ENCODE measurements at places on chromosomes 12 and 14.

DNA sequence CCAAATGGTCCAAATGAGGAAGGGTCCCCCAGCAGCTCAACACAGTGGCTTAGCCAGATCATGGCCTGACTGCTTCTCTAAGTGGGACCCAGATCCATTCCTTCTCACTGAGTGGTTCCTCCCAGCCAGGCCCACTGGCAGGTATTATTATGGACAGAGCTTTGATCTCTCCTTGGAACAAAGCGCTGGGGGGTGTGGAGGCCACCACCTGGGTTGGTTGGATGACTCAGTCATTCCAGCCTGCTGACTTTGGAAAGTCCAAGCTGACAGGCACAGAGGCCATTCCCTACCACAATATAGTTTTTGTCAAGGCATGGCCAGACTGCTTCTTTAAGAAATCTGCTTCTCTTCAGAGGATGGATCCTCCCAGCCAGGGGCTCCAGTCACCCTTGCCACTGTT, 341.1 kb downstream of the BTG1 start:
- no peak for DNase-seq

DNA sequence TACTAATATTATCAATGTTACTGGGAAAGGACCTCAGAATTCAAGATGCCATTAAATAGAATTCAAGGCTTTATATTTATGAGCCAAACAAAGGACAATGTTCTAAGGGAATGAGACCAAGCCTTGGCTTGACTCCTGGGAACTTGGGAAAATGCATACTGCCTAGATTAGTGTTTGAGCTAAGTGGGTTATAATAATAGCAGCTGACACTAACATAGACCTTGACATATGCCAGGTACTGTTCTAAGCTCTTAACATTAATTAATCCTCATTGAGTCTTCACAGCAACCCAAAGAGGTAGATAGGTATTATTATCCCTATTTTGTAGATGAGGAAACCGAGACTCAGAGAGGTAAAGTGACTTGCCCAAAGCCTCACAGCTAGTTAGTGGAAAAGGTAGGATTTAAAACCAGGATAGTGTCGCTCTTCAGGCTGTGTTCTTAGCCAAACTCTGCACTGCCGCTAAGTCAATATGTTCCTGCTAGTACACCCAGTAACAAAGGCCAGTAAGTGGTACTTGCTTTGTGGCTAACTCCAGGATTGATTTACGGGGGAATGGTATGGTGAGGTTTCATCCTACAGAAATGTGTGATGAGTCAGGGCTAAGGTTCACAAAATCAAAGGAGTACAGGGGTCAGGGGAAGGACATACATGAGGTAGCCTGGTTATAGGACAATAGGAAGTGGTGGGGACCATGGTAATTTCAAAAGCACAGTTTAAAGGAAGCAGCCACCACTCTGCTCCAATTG, 35.8 kb upstream of the PRKAB1 start:
- no peak for DNase-seq

DNA sequence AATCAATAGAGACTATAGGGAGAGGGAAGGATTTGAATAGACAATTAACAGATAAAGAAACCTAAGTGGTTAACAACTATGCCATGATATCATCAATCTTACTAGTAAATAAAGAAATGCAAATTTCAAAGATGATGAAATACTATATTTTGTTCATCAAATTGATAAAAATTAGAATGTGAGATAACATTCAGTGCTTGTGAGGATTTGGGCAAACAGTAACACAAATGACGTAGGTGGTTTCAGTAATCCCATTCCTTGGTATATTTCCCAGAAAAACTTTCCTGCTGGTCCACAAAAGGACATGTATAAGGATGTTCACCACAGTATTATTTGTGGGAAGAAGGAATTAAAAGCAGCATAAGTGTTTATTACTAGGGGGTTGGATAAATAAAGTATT, 136.0 kb downstream of the ERC1 start:
- no peak for DNase-seq

- no peak for DNase-seq
These were observed 145.0 kb downstream of the CAND1 start for GRCh38 chr12:67414011-67414715.

DNA sequence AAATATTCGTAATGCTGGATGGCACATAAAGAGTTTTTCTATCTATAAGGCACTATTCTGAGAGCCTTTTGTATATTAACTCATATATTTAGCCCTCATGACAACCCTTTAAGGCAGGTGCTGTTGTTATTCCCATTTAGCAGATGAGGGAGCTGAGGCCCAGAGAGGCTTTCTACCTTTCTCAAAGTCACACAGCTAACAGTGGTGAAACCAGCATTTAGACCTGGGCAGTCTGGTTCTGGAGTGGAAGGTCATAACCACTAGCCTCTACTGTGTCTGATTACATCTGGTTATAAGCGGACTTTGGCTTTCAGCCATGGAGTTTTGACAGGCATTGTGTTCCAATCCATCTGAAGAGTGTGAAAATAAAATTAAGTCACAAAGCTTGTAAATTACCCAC, 41.2 kb upstream of the HDAC7 start:
- no peak for DNase-seq

DNA sequence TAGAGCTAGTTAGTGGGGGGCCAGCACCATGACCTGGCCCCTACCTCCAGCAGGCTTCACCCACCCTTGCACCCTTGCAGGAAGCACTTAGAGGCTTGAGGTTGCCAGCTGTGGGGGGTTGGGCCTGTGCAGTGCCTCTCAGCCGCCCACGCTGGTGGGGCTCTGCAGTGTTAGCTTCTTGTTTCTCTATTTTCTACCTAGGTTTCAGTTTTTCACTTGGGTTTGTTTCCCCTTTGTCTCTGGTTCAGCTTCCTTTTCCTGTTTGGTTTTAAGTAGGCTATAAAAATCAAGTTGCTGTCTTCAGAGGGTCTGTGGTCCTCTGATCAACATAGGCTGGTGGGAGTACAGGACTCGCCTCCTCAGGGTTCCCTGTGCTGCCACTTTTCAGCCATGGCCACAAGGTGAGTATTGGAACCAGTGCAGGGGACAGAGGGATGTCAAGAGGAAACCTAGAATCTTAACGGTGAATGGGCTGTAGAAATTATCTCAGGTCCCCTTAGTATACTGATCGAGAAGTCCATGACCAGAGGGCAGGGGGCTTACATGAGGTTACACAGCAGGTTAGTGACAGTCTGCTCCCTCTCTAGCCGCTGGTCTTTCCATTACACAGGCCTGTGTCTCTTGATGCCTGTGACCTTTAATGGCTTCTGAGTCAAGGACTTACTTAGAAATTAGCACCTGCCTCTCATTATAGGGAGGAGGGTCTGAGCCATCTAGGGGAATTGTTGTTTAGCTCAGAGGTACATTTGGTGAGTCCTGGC, at the start of gene EVL:
Gene EVL (plus strand): TSS at position 312 of the 761 bp plus-strand sequence. CDS start 79 bp downstream, at position 391.
- DNase-seq = no peak

- DNase-seq = peak; percentile 54
These were observed 2.4 kb upstream of the A2M start for GRCh38 chr12:9118158-9118557.

DNA sequence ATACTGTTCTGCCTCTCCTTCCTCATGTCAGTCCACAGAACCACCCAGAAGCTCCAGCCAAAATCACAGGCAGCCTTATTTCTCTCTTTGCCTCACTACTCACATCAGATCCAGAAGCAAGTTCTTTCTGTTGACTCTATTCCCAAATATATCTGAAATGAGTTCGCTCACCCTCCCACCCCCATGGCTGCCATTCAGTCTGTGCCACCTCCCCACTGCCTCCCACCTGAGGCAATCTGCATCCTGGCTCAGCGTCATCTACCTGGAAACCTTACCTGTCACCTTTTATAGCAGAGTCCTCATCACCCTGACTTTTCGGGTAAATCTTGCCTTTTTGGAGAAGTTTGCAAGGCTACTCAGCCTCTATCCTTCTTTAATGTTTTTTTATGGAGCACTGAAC, 501.8 kb downstream of the BCL11B start:
- no peak for DNase-seq

DNA sequence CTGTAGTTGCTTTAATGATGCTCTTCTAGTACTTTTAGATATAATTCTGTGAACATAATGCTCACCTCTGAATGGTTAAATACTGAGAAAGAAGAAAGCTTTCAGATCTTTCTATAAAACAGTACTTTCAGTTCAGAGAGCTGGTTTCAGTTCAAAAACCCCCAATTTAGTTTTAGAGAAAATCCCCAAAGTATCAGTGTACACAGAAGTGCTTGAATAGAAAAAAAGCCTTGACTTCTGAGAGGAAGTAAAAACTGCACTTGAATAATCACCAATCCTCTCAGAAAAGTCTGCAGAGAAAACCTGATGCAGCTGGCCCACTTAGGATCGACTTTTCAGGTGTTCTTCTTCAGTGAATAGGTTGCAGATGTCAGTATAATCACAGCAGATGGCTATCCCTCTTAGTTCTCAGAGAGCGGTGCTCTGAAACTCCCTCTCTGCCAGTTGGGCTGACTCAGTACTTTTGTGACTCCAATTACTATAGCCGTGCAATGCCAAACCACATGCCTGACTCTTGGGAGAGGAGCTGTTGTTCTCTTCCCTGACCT, 616.3 kb downstream of the LRFN5 start:
- DNase-seq = no peak

- DNase-seq = peak; percentile 51
These were observed 51.4 kb upstream of the DIO3 start for GRCh38 chr14:101509730-101510371.

- no peak for DNase-seq
These were observed 118.1 kb upstream of the NAP1L1 start for GRCh38 chr12:76202621-76203020.

DNA sequence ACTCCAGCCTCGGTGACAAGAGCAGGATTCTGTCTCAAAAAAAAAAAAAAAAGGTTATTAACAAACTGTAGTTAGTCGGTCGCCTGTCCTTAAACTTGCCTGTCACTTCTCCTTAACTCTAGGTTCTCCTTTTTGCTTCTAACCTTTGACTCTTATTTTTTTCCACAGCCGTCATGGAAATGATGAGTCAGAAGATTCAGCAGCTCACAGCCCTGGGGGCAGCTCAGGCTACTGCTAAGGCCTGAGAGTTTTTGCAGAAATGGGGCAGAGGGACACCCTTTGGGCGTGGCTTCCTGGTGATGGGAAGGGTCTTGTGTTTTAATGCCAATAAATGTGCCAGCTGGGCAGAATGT, 418 bp upstream of the MYG1 start:
- no peak for DNase-seq

DNA sequence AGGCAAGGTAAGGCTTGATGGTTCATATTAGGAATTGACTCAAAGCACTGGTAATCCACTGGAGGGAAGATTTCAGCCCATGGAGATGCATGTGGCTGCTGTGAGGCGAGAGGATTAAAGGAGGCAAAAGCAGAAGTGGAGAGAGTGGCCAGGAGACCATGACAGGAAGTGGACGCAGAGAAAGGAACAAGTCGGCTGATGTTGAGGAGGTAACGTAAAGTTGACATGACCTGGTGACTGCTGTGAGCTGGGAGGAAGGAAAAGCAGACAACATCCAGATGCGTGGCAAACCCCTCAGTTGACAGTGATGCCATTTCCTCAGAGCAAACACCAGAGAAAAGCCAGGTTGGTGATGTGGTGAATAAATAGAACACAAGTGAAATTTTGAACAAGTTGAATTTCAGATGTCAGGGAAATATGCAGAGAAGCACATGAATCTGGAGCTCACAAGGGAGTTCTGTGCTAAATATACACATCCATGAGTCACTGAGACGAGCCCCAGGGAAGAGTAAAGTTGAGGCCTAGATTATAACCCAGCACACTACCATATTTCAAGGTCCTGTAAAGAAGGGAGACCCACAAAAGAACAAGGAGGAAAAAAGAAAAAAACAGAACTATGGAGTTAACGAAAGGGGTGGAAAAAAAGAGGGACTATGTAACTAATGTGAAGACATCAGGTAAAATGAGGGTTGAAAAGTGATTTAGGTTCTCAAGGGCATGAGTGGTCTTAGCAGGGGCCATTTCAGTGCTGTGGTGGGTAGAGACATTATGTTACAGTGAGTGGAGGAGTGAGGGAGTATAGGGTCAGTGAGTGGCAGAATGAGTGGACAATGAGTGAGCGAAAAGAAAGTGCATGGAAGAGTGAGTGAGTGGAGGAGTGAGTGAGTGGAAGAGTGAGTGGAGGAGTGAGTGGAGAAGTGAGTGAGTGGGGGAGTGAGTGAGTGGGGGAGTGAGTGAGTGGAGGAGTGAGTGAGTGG, 61.6 kb upstream of the GZMB start:
- DNase-seq = no peak

GRCh38 chr14:97065305-97066067, 268.3 kb downstream of the VRK1 start:
- no peak for DNase-seq

GRCh38 chr14:67539116-67539515, 6.0 kb downstream of the PLEKHH1 start:
- DNase-seq = no peak

DNA sequence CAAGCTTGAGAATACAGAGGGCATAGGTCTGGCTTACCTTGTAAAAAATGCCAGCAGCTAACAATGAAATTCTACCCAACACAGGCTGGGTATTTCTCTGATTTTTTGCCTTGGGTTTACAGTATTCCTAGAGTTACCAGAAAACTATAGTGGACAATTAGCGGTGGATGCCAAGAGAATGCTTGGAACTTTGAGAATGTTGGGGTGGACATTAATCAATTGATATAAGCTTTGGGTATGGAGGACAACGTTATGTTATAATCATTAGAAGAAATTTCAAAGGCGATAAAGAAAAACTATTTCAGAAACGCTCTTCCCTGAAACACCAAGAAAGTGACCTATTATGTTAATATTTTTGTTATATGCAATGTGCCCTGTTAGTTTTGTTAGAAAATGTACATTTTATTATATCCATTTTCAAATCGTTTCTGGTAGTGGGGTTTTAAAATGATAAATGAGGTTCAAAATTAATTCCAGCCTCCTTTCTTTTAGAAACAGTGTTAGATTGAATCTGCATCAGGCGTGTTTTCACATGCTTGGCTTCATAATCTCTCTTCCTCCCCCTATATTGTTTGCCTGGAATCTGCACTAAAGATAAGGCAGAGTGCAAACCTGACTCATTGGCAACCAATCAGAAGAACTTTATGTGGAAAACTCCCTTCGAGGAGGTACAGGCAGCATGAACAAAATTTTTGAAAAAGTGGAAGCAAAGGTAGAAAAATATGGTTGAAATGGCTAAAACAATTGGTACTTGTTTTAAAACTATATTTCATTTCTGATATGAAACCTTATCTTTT, 1.4 kb upstream of the PTPRQ start:
- no peak for DNase-seq

DNA sequence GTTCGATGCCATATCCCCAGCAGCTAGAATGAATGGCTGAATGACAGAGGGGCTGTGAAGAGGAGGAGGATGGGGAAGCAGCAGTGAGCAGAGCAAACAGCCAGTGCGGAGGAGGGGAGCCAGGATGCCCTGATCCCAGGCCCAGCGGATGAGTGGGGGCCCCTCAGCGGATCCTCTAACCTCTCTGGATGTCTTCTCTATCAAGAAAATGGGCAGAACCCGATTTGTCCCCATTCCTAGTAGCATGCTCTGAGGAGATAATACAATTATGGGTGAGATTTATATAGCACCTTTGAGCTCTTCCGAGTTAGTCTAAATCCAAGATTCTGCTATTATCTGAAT, 30.0 kb upstream of the RPLP0 start:
- DNase-seq = no peak

- DNase-seq = no peak
These were observed 52.4 kb downstream of the ARL6IP4 start for GRCh38 chr12:123032736-123033391.

Data from tibial artery (tissue), 4 donors.